Amniotic epithelial cell (primary cell): ENCODE measurements at places on chromosomes 6 and 20.

GRCh38 chr20:58973866-58974265 lies 7.2 kb upstream of the NELFCD start:
- DNase-seq = no peak

DNA sequence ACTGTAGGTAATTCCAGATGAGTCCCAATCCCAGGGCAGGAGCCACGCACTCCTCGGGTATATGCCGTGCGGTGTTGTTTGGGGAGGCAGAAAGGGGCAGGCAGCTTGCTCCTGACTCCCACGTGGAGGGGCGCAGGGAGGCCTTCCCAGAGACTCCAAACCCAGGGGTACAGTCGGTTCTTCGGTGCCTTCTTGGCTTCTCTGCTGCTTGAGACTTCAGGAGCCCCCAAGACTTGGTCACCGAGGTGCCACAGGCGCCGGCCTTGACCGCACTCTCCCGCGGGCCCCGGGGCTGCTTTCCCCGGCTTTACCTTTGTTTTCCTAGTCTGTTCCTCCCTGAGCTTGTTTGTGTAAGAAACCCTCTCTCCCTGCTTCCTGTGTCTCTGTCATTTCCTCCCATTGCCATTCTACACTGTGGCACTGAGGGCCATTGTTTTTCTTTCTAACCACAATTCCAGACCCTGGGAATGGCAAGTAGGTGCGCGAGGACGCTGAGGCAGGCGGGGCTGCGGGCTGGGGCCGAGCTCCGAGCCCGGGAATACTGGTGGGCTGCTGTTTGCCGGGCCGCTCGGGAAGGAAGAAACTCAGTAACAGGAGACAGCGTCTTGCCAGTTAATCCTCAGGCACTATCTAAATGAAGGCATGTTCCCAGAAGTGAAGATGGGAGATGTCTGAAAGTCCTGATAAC lies 215.6 kb upstream of the HEY2 start:
- no peak for DNase-seq

- peak; percentile 11 for DNase-seq
Measured at GRCh38 chr6:24357336-24358218, at the start of gene DCDC2. DCDC2 (minus strand) TSS chr6:24358059; CDS start chr6:24357750, 309 bp downstream.

DNA sequence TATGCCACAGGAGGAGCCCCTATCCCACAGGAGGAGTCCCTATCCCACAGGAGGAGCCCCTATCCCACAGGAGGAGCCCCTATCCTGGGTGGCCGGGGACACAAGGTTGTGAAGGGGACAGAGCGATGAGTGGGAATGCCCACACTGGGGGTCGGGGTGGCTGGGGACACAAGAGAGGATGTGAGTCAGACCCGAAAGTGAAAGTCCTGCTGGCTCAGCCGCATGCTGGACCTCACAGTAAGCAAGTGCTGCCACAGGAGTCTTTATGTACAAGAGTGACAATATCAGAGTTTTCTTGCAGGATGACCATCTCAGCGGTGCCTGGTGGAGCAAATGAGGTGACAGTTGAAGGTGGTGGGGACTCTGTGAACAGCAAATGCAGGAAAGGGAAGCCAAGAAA lies 93.7 kb downstream of the PSMB1 start:
- peak; percentile 21 for DNase-seq

GRCh38 chr6:128515550-128516513 lies 4.6 kb downstream of the PTPRK start:
- peak; percentile 49 for DNase-seq
